IMR-90 (cell line): ENCODE measurements at places on chromosomes 2 and 18. TPM values are rescaled to one million over a fixed set of nuclear protein-coding genes. Genes with fewer than 3 reads are reported as not detected.

Gene CFC1
- not detected in 2 replicates for total RNA-seq

Gene UBXN2A
- total RNA-seq = 7.7 and 10.8 TPM in 2 replicates

Gene G6PC2
- total RNA-seq = not detected in 2 replicates

Gene FAM210A
- 16.1 and 25.3 TPM in 2 replicates for total RNA-seq

Gene REG3A
- not detected in 2 replicates for total RNA-seq

Gene ALK
- total RNA-seq = not detected in 2 replicates

Gene MEMO1
- 23.7 and 33.6 TPM in 2 replicates for total RNA-seq

Gene CENPA
- total RNA-seq = 7.7 and 10.0 TPM in 2 replicates

DNA sequence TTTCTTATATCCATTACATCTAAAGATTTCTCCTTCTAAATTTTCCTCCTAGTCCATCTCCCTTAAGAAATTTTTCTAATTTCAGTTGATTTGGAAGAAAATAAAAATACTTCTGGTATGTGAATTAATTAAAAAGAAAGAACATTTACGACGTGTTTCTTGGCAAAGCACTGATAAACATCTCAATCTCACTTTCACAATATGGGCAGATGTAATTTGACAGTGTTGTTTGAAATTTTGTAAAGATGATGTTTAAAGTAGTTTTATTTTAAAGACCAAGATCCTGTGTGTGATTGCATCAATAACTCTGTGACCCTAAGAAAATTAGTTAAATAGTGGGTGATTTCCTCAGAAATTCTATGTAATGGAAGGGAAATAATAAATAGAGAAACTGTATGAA is 510.0 kb downstream of the PARD3B start:
- no peak overlapping the region for H3K4me3 ChIP-seq
- H3K4me1 ChIP-seq = peaks cover 11% of the 10 kb centered on the region
- H3K36me3 ChIP-seq = no peaks in the 10 kb centered on the region

DNA sequence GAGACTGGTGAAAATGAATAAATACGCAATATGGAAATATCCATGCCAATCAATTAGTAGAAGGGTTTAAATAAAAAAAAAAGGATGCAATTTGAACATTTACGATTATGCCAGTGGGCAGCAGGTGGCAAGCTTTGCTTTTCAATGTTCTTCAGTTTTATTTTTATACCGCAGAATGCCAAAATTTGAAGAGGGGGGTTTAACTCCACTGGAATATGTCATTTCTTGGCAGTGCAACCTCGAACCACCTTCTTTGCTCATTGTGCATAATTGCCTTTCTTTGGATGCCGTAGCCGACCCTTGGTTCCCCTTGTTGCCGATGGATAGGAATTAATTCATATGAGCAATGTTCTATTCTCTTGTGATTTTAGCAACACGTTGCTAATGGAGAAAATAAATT is 88.0 kb downstream of the LTBP1 start:
- no peak overlapping the region for H3K27ac ChIP-seq
- peaks cover 4% of the 10 kb centered on the region for H3K4me1 ChIP-seq
- DNase-seq = no peak
- no peaks in the 10 kb centered on the region for H3K27me3 ChIP-seq
- no peak overlapping the region for H3K4me3 ChIP-seq
- H3K36me3 ChIP-seq = no peaks in the 10 kb centered on the region

DNA sequence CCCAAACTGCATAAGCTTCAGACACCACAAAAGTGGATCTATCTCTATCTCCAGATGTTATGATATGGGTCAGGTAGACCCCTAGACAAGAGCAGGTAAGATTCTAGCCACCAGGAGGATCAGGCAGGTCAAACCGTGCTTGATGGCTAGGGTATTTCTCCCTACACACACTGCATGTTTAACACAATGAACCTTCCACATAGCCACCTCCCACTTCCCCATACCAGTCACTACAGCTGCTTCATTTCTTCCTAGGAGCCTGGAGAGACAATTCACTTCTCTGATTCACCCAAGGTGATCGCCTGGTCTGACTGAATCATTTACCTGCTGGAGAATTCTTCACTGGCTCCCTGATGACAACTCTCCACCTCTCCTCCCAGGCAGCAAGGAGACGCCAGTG is 66.0 kb upstream of the MYCN start:
- H3K27ac ChIP-seq = no peak overlapping the region
- no peaks in the 10 kb centered on the region for H3K27me3 ChIP-seq
- H3K4me1 ChIP-seq = no peaks in the 10 kb centered on the region

DNA sequence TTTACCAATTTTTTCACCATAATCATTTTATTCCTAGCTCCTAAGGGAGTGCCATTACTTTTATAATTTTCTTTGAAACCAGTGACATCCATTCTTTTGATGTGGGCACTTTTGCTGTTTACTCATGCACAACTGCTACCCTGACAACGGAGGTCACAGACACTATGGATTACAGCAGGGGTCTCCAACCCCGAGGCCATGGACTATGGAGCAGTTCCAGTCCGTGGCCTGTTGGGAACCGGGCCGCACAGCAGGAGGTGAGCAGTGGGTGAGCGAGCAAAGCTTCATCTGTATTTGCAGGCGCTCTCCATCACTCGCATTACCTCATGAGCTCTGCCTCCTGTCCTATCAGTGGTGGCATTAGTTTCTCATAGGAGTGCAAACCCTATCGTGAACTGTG is 34.6 kb downstream of the PRPF40A start:
- H3K4me3 ChIP-seq = no peak overlapping the region
- H3K36me3 ChIP-seq = peaks cover 2% of the 10 kb centered on the region; the same call in 1 of the 2 replicates
- no peak for DNase-seq
- H3K27ac ChIP-seq = no peak overlapping the region
- H3K27me3 ChIP-seq = no peaks in the 10 kb centered on the region

DNA sequence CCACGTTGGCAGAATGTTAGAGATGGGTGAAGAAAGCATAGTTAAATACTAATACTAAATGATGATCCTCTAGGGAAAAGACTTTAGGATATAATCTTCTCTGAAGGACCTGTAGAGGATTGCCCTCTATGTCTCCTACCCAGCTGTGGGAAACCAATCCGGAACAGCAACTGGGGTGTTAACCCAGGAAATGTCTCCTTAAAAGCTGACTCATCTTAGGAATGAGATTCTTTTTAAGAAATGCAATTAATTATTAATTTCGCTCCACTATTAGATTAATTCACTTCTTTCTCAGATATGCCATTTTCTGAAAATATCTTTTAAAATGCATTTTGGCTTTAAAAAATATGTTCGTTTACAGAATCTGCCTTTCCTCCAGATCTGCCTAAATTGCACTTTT is 7.4 kb downstream of the SCN3A start:
- H3K27ac ChIP-seq = no peak overlapping the region
- no peak for DNase-seq
- H3K4me1 ChIP-seq = no peaks in the 10 kb centered on the region
- H3K27me3 ChIP-seq = no peaks in the 10 kb centered on the region

- H3K4me3 ChIP-seq = no peak overlapping the region
- peaks cover 7% of the 10 kb centered on the region for H3K4me1 ChIP-seq
- no peaks in the 10 kb centered on the region for H3K36me3 ChIP-seq
- no peak for DNase-seq
- H3K27ac ChIP-seq = no peak overlapping the region
- no peaks in the 10 kb centered on the region for H3K27me3 ChIP-seq
These were observed 109.4 kb upstream of the SPRED2 start for GRCh38 chr2:65541773-65542172.

DNA sequence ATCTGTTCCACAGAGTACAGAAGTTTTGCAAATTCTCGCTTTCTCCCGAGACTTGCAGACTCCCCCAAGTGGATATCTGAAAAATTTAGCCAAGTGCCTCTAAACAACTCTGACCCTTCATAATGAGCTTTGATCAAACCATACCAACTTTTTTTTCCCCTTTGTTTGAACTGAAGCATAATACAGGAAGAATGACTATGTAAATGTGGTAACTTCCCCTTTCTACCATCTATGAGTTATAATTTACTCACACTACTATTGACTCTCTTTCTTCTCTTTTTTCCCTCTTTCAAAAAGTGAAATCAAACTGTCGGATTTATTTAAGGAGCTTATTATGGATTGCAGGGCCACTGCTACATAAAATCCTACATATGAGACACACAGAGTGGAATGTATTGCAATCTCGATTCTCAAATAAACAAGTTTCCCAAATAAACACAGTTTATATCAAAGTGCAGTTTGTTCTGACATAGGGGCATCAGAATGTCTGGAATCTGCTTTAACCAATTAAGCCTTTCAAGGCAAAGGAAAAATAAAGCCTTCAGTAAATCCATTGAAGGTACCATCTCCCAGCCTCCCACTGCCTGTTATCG is 1.4 kb upstream of the ZNF804A start:
- no peaks in the 10 kb centered on the region for H3K36me3 ChIP-seq
- no peaks in the 10 kb centered on the region for H3K27me3 ChIP-seq
- peak overlapping the region; percentile 96 for H3K27ac ChIP-seq

DNA sequence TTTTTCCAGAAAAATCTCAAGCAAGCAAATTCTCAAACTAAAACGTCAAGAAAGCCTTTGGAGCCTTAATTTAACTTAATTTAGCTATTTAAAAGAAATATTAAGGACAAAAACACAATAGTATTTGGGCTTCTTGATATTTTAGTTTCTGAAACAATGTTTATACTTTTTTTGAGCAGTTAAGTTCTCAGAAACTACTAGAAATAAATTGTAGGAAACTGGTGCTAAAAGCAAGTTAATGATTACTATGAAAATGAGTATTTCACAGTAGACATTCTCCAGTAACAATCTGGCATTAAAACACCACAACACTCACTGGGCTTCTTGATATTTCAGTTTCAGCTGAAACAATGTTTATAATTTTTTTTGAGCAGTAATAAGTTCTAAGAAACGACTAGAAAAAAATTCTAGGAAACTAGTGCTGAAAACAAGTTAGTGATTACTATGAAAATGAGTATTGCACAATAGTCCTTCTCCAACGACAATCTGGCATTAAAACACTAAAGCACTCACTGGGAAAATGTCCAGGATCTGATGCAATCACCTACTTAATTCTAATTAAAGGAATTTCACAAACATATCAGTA is 45.1 kb downstream of the TRAK2 start:
- H3K36me3 ChIP-seq = 0 out of 2 replicates have a peak, but pooled peaks cover 2% of the 10 kb centered on the region
- H3K4me3 ChIP-seq = no peak overlapping the region
- H3K27me3 ChIP-seq = no peaks in the 10 kb centered on the region

DNA sequence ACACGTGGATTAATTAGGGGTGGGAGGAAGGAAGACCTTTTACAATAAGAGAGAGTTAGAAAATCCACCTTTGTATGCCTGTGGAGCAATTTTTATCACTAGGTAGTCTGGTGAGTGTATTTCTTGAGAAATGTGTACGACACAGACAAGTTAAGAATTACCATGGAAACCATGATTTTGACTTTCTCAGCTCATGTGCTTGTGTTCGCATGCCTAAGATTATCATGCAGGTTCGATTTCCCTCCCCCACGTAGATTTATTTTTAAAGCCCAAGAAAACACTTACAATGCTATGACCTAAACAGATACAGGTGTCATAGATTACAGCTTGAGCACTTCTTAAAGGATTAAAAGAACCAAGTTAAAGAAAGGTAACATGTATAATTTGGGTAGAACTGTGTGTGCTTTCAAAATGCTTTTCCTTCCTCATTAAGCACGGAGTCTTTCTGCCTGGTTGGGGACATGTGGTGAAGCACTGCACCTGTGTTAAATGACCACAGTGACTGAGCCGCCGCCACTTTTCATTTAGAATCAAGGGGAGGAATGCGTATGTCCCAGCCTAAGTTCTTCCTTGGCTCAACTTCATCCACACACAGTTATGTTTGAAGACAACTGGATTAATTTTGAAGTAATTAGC is 16.6 kb downstream of the SERTAD2 start:
- H3K36me3 ChIP-seq = peaks cover 12% of the 10 kb centered on the region
- no peak overlapping the region for H3K27ac ChIP-seq
- H3K4me3 ChIP-seq = no peak overlapping the region

GRCh38 chr2:173271825-173272224 is 82.8 kb upstream of the CDCA7 start:
- no peak overlapping the region for H3K27ac ChIP-seq
- H3K4me1 ChIP-seq = no peaks in the 10 kb centered on the region
- no peaks in the 10 kb centered on the region for H3K36me3 ChIP-seq

DNA sequence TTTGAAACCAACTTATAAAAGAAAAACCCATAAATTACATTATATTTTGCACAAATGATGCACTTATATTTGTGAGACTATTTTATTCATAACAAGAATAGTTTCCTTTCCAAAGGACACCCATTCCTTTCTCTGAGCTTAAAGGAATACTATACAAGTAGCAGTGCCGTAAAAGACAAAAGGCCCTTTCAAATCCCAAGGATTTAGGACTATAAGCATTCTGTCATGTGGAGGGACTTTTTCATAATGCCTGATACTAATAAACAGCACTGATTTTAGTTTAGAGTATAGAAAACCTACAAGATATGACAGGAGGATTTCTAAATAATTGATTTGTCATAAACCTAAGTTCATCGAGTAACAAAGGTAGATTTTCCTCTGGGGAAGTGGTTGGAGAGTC is 1134.2 kb upstream of the ZEB2 start:
- no peak overlapping the region for H3K27ac ChIP-seq
- no peaks in the 10 kb centered on the region for H3K36me3 ChIP-seq
- no peak for DNase-seq
- no peaks in the 10 kb centered on the region for H3K27me3 ChIP-seq

DNA sequence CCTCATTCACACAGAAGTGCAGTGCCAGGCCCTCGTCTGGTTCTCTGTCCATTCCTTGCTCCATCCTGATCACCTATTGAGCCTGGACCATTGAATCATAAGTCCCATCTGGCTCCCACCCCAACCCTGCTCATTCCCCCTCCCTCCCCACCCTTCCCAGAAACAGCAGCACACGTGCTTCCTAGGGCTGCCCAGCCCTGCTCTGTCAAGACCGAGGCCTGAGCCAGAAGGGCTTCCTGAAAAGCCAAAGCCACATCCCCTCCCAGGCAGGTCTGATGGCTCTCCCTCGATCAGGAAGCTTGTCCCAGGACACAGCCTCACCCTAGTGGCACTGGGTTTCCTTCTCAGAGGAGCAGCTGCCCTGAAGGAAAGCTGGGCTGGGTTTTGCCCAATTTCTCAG is 79.8 kb upstream of the FZD7 start:
- no peaks in the 10 kb centered on the region for H3K36me3 ChIP-seq
- peaks cover 6% of the 10 kb centered on the region for H3K4me1 ChIP-seq
- no peak overlapping the region for H3K4me3 ChIP-seq
- no peak overlapping the region for H3K27ac ChIP-seq
- H3K27me3 ChIP-seq = peaks cover 2% of the 10 kb centered on the region; the same call in 1 of the 2 replicates

DNA sequence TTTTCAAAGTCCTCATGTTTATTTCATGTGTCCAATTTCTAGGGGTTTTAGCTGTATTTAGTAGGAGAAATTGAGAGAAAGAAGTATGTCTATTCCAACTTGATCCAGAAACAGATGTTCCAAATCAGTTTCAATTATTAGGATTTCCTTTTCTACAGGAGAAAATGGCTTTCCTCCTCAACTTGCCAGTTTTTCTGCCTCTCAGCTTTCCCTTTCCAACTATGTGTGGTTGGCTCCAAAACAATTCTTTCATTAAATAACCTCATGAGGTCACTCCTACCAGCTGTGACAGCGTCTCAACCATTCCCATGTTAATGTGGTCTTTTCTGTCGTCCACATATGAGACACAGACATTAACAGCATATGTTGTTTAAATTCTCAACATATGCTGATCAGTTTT is 13.1 kb downstream of the XIRP2 start:
- H3K4me1 ChIP-seq = no peaks in the 10 kb centered on the region
- no peak overlapping the region for H3K27ac ChIP-seq
- H3K36me3 ChIP-seq = no peaks in the 10 kb centered on the region
- no peak for DNase-seq
- H3K27me3 ChIP-seq = no peaks in the 10 kb centered on the region

- no peaks in the 10 kb centered on the region for H3K4me1 ChIP-seq
- no peaks in the 10 kb centered on the region for H3K27me3 ChIP-seq
- no peak overlapping the region for H3K4me3 ChIP-seq
- no peaks in the 10 kb centered on the region for H3K36me3 ChIP-seq
- no peak overlapping the region for H3K27ac ChIP-seq
These were observed 30.0 kb downstream of the EEF1B2 start for GRCh38 chr2:206189691-206190090.

- H3K27ac ChIP-seq = no peak overlapping the region
- no peaks in the 10 kb centered on the region for H3K36me3 ChIP-seq
- H3K27me3 ChIP-seq = no peaks in the 10 kb centered on the region
These were observed 161.7 kb downstream of the PARD3B start for GRCh38 chr2:204706939-204707338.
